ENCODE measurements at places on chromosomes 16 and 17.

GRCh38 chr16:29007730-29008593, 23.1 kb downstream of the LAT start:
- no peak for DNase-seq

DNA sequence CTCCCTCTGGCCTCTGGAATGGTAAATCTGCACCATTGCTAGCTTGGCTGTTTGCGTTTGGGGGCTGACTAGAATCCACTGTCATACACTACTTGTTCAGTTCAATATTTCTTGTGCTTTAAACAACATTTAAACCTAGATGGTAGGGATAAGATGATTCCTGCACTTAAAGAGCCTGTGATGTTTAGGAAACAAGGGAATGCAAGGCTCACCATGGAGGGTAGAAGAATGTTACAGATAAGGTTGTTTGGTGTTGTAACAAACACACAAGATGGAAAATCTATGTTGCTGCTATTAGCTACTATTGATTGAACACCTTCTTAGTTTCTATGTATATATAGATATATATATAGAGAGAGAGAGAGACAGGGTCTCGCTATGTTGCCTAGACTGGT, 31.4 kb downstream of the YPEL2 start:
- DNase-seq: no peak

- no peak for DNase-seq
These were observed 33.5 kb downstream of the SMURF2 start for GRCh38 chr17:64628641-64629040.

GRCh38 chr16:303760-304505, 21.0 kb downstream of the PDIA2 start:
- no peak for DNase-seq

GRCh38 chr16:88464447-88465318, 11.6 kb downstream of the ZFPM1 start:
- no peak for DNase-seq

Data from NCI-H2081 (cell line).